ENCODE measurements at places on chromosomes 2 and 18.

DNA sequence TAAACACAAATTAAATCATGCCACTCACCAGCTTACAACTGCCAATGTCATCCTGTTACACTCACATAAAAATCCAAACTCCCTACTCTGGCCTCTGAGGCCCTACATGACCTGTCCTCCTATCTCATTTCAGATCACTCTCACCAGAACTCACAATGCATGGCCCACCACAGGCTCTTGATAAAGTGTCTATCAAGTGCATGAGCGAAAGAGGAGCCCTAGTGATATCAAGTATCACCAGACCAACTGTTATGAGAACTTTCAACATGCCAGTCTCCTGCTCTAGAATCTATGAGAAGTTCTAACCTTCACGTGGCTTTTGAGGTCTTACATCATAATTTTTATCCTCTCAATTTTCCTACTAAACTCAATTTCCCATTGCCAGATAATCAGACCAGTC is 76.4 kb upstream of the CD226 start:
- no peak for DNase-seq

GRCh38 chr2:43370705-43371104 is 144.3 kb upstream of the ZFP36L2 start:
- DNase-seq, result no peak

- DNase-seq, result no peak
Observed at GRCh38 chr2:219457784-219458369, 23.2 kb downstream of the SPEG start.

DNA sequence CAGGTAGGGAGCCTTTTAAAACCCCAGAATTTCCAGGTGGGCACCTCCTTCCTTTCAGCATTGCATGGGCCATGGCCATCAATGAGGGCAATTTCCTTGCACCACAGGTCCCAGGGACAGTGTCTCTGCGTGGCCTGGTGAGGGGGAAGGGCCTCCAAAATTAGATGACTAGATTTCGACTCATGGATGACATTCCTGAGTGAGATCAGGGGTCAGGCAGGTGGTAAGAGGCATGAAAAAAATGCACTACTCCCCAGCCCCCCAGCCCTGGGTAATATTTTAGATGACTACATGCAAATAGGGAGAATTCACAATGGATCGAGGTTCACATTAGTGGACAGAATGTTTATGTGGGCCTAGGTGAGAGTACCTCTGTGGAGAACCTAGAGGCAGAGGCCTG is 19.0 kb upstream of the IGFBP5 start:
- DNase-seq, result no peak

DNA sequence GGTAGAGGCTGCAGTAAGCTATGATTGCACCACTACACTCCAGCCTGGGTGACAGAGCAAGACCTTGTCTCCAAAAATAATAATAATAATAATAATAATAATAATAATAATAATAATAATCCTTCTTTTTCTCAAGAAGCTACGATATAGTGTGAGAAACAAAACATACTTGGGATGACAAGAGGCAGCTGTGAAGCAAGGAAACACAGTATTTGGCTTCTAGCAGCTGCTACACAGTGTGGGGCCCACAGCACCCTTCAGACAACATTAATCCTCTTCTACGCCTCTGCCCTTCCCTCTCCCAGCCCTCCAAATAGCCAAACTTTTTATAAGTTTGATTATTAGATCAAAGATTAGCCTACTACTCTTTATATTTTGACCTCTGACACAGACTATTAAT is 62.2 kb downstream of the MYOM1 start:
- DNase-seq, result no peak

GRCh38 chr18:7259475-7259874 is 28.6 kb downstream of the LRRC30 start:
- no peak for DNase-seq

GRCh38 chr2:237700512-237701032 is 73.2 kb downstream of the LRRFIP1 start:
- peak; percentile 68 for DNase-seq

- no peak for DNase-seq
Observed at GRCh38 chr2:108589372-108589771, 55.1 kb downstream of the LIMS1 start.

- no peak for DNase-seq
Observed at GRCh38 chr18:50937183-50937582, 30.7 kb upstream of the ELAC1 start.

- no peak for DNase-seq
Observed at GRCh38 chr2:57461624-57462023, 585.0 kb upstream of the VRK2 start.

- DNase-seq, result no peak
Observed at GRCh38 chr2:23618794-23619530, 234.0 kb downstream of the KLHL29 start.

DNA sequence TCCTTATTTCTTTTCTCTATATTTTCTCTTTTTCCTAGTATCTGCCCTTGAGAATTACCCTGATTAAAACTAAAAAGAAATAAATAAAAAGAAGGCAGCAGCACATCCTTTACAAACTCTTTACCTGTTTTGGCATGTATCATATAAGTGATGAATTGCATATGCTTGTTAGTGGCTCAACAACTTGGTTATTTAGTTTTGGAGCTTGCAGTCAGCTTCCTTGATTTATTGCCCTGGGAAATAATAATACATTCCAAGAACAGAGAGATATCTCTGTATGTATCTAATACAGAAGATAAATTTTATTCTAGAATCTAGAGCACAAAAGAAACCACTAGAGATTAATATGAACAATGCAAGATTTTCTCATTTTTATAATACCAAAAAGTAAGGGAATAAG is 139.8 kb upstream of the ZC3H15 start:
- no peak for DNase-seq

GRCh38 chr18:8721716-8722115 is 16.4 kb downstream of the MTCL1 start:
- DNase-seq, result no peak

- DNase-seq, result no peak
Observed at GRCh38 chr18:38693104-38693503, 1127.5 kb upstream of the CELF4 start.

- DNase-seq, result no peak
Observed at GRCh38 chr18:61854578-61855448, 38.0 kb downstream of the RNF152 start.

DNA sequence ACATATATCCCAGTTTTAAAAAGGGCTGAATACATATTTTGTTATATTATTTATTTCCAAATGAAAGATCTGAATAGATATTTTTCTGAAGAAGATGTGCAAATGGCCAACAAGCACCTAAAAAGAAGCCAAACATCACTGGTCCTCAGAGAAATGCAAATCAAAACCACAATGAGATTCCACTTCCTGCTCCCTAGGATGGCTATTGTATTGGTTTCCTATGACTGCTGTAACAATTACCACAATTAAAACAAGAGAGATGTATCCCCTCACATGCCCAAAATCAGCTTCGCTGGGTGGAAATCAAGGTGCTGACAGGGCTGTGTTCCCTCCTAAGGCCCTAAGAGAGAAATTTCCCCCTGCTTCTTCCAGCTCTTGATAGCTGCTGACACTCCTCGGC is 23.2 kb downstream of the ABCB11 start:
- no peak for DNase-seq

- no peak for DNase-seq
Observed at GRCh38 chr18:80191907-80192652, 55.2 kb downstream of the PARD6G start.

- no peak for DNase-seq
Observed at GRCh38 chr2:174051741-174052583, 86.8 kb upstream of the SP3 start.

DNA sequence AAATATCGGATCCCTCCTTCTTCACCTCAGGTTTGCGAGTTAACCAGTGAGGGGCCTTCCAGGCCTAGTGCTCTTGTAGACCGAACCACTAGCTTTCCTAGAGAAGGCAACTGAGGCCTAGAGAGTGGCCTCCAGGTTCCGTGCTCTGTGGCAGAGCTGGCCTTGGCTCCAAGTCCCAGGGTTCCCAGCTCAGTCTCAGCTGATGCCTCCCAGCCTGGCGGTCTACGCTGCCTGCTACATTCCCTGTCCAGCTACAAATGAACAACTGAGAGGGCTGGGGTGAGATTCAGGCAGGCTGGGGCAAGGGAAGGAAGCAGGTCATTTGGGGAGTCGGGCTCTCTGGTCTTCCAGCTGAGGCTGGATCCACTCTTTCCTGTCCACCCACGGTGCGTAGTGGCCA is 2.3 kb downstream of the STEAP3 start:
- DNase-seq, result no peak

DNA sequence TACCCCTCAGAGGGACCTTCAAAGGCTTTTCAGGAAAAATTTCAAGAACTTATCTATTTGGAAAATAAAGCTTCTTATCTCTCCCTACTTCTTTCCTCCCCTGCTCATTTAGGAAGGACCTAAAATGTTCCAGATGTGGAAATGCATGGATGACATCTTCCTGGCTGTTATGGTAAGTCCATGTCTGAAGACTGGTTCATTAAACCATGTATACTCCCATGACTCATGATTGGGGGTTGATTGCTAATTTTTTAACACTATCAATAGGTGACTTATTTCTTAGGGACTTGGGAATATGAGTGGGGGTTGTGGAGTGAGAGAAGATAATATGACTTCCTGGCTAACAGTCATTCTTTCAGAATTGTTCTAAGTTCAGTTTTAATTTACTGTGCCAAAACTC is 104.0 kb upstream of the PARD3B start:
- no peak for DNase-seq

DNA sequence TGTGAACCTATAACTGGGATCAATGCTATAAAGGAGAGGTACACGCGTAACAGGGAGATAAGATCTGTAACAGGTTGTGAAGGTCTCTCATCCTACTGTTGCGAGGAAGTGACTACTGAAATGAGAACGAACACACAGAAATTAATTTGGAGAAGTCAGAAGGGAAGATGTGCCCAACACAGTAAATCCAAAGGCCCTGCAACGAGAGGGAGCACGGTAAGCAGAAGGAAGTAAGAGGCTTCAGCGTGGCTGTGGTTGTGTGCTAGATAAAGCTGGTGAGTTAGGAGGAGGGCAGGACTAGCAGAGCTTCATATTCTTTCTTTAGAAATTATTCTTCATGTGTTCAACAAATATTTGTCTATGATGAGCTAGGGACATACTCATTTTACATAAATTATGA is 2.5 kb upstream of the ATG16L1 start:
- DNase-seq, result no peak

DNA sequence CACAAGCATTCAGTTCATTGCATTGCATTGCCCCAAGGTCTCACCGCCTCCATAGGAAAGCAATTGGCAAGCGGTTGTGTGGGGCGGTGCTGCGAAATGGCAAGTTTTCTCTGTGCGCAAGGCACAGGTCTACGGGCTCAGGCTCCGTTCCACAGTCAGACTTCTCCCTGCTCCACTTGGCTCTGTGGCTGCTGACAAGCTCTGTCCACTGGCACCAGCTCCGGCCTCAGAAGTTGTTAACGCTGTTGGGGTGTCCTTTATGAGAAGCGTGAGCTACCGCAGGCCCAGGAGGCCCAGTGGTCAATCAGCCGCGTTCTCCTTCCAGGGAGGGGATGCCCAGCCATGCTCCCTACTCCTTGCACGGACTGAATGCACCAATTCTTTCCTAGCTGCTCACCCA is 87.0 kb upstream of the GATA6 start:
- DNase-seq, result no peak

GRCh38 chr2:157948856-157949255 is 72.7 kb upstream of the ACVR1 start:
- no peak for DNase-seq

DNA sequence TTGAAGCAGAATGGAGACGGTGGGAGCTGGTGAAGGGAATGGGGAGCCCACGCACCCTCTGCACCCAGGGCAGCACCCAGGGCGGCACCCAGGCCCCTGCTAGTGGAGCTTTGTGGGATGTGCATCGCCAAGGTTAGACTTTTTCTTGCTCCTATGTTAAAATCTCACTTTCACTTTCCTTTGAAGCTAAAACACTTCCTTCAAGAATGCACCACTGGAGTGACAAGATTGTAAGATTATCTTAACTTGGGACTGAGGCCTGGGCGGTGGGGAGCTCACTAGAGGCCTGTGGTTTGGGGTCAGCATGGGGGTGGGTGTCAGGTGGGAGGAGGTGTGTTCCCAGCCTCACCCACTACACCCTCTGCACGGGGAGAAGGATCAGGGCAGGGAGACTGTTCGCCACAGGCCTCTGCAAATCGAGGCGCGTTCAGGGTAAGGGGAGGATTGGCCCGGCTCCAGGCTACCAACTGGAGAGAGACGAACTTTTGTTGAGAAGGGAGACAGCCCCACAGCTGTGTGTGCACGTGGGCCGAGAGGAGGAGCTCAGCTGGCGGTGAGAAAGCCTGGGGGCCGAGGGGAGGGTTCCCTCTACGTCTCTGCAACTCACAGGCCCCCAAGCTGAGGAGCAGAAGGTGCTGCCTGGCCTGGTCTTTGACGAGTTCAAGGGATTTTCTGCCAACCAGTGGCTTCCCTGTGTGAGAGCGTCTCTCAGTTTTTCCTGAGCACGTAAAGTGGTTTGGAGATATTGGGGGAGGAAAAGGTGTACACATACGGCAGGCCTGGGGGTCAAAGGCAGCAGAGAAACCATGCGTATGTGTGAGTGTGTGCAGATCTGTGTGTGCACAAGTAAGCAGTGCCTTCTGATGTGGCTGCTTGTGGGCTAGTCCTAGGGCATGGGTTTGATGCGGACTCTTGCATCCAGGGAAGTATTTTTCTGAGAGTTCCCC is 147.7 kb downstream of the KLHL29 start:
- peak; percentile 18 for DNase-seq

- peak; percentile 28 for DNase-seq
Observed at GRCh38 chr2:85750587-85751575, 2.9 kb upstream of the ATOH8 start.

DNA sequence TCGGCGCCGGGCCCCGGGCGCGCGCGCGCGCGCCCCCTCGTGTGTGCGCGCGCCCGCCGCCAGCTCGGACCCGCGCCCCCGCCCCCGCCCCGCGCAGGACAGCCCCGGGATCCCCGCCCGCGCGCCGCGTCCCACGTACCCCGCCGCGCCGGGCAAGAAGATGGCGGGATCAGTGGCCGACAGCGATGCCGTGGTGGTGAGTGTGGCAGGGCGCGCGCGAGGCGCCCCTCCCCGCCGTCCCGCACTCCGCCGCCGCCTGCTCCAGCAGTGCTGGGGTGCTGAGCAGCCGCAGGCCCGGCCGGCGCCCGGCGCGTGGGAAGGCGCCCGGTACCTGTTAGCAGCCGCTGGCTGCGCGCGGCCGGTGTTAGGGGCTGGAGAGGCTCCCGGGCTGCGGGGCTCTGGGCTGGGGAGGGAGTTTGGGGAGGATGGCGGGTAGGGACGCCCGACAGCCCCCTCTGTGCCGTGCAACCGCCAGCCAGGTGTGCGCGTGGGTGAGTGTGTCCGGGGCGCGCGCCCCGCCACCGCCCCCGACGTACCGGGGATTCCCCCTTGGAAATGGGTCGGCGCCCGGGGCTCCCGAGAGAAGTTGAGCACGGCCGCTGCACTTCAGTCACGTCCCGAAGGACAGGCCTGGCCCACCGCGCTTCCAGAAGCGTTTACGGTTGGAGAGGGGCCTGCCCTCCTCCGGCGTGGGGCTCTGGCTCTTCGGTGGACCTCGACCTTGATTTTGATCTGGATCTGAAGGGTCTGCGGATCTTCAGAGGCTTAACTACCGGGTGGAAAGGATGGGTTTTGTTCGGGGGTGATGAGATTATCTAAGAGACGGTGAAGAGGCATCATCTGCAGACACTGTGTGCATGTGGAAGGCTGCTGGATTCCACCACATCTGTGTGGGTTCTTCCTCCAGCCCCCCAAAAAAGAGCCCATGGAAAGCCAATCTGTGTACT is 697 bp downstream of the LGALSL start:
- DNase-seq, result peak; percentile 45
